ENCODE measurements at places on chromosomes 7 and 10.

- no peak for DNase-seq
These were observed 553 bp downstream of the TSPAN15 start for GRCh38 chr10:69451784-69452251.

GRCh38 chr7:12670743-12671520 is 16.5 kb upstream of the ARL4A start:
- no peak for DNase-seq

DNA sequence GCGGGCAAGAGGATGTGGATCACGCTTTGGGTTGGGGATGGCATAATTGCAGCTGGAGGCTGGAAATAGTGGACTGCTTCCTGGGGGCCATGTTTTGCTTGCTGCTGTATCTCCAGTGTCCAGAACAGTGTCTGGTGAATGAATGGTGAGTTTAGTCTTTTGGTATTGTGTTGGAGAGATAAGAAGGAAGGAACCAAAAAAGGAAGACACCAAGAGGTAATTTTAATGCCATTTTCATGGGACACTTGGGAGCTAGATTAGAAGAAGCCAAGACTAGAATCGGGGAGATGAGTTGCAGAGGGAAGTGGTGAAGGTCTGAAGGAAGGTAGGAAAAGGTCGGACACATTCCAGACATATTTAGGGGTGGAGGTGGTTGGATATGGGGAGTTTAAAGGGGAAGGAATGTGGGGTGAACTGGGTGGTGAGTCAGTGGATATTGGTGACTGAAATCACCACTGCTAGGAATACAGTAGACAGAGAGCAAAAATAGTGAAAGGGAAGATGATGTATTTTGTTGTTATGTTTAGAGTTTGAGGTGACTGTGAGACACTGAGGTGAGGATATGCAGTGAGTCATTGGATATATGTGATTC is 76.7 kb downstream of the CCNY start:
- DNase-seq: no peak

- DNase-seq: no peak
These were observed at the start of gene FOXL3 for GRCh38 chr7:289756-290553. TSS of gene FOXL3 (plus strand) at chr7:290170. CDS start at chr7:290170, 0 bp downstream.

DNA sequence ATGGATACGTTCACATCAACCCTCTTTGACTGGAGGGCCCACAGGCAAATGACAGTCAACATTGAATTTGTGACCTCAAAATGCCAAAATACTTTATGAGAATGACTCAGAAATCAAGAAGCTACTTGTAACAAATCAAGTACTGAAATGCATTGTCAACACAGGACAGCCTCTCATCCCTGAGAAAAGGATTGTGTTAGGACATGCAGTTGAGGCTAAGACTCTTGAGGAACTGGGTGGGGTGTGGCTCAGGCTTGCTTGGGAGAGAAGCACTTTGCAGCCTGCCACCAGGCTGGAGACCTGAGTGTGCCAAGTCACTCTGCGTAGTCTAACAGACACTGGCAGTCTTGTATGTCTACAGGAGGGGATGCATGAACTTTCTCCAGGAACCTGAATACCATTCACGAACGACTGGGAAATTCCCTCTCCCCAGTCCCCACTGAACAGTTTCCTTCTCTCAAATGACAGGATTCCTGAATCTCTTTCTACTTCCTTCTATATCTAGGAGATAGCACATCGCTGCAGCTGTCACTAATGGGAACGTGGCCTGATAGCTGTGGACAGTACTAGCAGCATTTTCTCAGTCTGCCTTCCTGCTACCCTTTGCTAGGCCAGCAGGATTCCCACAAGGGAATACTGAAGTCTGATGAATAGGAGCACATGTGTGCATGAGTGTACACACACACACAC is 3.3 kb upstream of the SMO start:
- DNase-seq: no peak

DNA sequence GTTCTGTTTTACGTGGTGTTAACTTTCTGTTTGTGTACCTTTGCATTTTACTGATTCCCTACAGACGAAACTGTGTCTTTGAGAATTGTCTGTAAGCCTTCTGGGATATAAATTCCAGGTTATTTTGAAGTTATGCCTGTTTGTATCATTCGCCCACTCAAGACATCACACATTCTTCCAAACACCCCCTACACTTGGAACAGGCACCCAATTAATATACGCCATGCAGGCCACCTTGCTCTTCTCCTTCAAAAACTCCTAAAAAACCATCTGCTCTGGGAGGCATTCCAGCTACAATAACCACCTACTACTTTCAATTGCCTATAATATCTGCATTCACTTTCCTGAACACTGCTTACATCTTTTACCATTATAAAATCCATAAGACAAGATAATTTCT is 453.3 kb downstream of the DGKB start:
- no peak for DNase-seq

DNA sequence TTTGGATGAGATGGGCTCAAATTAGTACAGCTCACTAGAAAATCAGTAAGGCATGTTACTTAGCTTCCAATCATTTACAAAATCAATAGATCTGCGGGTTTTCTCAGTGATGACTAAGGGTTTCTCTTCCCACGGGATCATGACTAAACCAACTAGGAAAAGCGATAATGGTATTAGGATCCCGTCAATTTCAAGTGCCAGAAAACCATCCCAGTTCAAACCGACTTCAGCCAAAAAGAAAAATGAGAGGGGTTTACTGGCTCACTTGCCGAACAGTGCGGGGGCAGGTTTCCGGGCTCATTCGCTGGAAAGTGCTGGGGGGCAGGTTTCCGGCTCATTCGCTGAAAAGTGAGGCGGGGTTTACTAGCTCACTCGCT is 62.1 kb upstream of the LYZL2 start:
- DNase-seq: no peak

GRCh38 chr10:19843487-19843886 is 27.3 kb downstream of the PLXDC2 start:
- no peak for DNase-seq

GRCh38 chr10:33638374-33638773 is 303.9 kb upstream of the NRP1 start:
- no peak for DNase-seq

DNA sequence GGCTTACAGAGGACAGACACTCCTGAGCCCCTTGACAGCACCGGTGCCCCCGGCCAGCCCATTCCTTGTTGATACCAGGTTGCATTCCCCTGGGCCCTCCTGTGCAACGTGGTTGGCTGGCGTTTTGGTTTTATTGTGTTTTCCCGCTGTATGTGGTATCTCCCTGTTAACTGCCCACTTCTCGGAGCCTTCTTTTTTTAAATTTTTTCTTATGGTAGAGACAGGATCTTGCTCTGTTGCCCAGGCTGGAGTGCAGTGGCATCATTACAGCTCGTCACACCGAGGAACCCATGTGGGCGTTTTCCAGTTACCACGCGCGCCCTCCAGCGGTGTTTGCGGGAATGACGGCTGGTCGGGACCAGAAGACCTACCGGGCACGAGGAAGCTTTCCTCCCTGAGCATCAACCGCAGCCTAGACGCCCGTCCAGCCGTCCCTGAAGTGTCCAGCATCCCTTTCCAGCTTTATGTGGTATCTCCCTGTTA is 16.9 kb upstream of the ZFAND2A start:
- peak; percentile 73 for DNase-seq

- no peak for DNase-seq
These were observed 16.3 kb downstream of the MBL2 start for GRCh38 chr10:52756295-52756694.

DNA sequence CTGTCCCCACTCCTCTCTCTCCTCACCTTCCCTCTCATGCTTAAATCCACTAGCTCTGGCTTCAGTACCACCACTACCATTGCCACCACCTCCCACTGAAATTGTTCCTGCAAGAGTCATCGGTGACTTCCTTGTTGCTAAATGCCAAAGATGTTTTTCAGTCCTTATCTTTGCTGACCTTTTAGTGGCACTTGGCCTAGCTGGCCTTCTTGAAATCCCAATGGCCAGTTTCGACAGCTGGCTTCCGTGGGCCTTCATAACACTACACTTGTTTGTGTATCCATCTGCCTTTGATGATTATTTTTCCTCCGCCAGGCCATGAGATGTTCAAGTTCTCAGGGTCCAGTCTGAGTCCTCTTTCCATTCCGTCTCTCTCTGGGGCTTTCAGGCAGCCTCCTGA is 118.2 kb upstream of the NANOS1 start:
- DNase-seq: no peak

DNA sequence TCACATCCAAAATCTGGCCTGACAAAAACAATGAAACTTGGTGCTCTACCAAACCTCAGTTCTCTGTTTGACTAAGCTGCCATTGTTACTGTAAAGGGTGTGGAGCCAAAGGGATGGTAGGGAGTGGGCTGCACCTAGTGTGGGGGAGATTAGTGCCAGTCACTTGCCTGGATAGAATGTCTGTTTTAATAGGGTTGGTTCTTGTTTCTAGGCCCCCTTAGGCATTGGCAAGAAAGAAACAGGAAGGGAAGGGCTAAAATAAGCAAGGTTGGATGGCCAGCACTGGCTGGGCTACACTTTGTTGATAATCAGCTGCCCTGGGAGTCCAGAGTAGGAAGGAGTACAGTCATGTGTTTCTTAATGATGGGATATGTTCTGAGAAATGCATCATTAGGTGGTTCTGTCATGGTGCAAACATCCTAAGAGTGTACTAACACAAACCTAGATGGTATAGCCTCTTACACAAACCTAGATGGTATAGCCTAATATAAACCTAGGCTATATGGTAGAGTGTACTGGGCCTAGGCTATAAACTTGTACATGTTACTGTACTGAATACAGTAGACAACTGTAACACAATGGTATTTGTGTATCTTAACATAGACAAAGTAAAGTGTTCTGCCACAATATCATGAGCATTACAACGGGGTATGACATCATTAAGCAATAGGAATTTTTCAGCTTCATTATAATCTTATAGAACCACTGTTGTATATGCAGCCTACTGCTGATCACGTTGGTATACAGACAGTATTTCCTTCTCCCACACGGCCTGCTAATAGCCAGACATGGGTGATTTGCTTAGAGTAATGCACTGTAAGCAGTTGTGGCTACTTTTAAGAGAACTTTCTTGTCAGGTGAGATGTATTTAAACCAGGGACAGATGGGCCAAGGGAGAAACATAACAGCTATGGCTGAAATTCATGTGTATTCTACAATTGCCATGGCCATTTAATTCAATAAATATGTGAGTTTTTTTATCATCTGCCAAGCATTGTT is 15.4 kb downstream of the BBIP1 start:
- no peak for DNase-seq

- DNase-seq: no peak
These were observed 731.8 kb downstream of the PHTF2 start for GRCh38 chr7:78530351-78530750.

DNA sequence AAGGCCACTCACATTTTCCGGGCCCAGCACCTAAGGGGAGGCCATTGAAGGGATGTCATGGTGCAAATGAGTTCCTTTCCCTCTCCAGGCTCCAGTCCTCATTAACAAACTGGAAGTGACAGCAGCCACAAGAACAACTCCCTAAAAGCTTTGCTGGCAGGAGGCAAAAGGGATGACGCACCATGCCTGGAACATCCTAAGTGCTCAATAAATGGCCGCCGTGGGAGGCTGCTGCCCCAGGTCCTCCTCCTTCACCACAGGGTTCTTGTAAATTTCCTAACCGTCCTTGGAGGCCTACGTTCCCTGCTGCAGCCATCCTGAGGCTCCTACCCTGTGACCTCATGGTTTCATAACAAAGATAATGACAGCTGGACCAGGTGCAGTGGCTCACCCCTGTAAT is 41.3 kb upstream of the CAMK1D start:
- DNase-seq: no peak

- DNase-seq: no peak
These were observed 83.5 kb upstream of the FZD1 start for GRCh38 chr7:91180746-91181145.

GRCh38 chr7:121994625-121995410 is 121.9 kb downstream of the PTPRZ1 start:
- peak; percentile 15 for DNase-seq

GRCh38 chr7:88276605-88277153 is 30.0 kb downstream of the STEAP4 start:
- DNase-seq: no peak

- DNase-seq: no peak
These were observed 18.5 kb upstream of the SEMA3C start for GRCh38 chr7:80937336-80937735.

- DNase-seq: no peak
These were observed 42.4 kb downstream of the PLXNA4 start for GRCh38 chr7:132533916-132534315.

- DNase-seq: no peak
These were observed 36.5 kb upstream of the EEPD1 start for GRCh38 chr7:36116347-36117202.

GRCh38 chr7:15556339-15557105 is 5.3 kb downstream of the AGMO start:
- no peak for DNase-seq

- DNase-seq: no peak
These were observed 32.7 kb downstream of the EEPD1 start for GRCh38 chr7:36185756-36186155.

DNA sequence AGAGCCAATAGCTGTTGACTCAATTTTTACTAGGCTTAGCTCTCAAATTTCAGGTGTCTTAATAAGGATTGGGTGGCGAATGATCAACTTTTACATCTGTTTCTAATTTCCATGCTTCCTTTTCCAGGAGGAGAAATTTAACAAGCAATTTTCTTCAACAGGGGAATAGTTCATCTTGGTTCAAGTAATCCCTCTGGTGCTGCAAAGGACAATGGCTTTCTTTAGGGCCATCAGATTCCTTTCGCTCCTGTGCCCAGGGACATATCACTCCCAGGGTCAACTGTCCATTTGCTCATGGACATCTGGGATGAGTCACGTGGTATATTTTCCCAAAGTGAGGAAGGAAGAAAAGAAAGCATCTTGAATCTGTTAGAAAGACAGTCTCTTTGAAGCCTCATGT is 313.3 kb downstream of the FRMD4A start:
- no peak for DNase-seq

DNA sequence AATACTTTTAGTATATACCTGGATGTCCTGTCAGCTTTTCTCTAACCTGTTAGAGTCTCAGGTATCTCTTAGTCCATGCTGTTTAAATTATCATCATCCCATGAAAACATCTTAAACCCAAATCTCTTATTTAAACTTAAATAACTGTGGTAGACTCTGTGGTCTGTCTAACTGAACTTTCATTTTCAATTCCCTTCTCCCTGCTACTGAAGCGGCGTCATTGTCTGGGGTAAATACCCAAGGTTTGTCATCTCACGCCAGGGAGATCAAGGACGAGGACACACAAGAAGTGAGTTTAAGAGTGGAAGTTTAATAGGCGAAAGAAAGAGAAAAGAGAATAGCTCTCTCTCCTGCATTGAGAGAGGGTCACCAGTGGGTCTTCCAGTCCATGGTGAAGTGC is 804.4 kb upstream of the CELF2 start:
- no peak for DNase-seq

- DNase-seq: no peak
These were observed 325.4 kb downstream of the ADARB2 start for GRCh38 chr10:1411956-1412355.

DNA sequence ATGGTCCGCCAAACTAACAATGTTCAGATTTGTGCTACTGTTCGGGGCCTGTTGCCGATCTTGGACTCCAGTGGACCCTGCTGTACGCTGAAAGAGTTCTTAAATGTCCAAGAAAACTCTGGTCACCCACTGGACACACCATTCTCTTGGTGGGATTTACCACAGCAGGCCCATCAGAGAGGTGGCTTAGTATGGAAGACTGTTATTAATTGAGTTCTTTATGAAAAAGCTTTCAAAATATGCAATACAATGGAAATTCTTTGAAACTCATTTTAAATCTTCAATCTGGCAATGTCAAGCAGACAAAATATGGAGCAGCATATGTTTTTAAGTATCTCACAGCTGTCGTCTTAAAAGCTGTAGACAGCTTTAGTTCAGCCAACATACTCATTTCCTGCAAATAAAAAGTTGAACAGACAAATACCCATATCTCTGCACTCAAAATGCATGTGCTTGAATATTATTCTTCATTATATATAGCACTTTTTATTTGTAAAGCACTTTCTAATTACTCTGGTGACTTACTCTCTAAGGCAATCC is 37.4 kb upstream of the GRM8 start:
- DNase-seq: no peak

Measured in activated CD8-positive, alpha-beta memory T cell treated with anti-CD3 and anti-CD28 coated beads, Interleukin-2, amount 50 U/mL, for 4 hours (primary cell).